ENCODE measurements at places on chromosomes 5 and 9.

DNA sequence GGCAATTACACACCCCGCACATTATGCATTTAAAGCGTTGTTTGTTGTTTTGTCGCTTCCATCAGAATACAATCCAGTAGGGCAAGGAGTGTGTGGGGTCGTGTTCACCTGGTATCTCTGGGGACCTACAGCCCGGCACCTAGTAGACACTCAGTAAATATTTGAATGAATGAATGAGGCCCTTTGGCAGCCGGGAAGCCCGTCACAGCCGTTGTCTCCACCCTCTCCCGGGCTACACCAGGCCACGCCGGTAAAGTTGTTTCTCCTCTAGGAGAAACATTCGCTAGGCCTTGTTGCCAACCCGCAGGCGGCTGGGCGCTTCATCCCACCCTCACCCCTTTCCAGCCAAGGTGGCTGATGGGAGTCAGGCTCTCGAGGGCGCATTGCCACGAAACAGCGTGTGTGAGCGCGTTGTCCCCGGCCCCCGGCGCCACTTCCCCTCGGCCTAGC, 876 bp upstream of the JAK2 start:
- no peak for DNase-seq

DNA sequence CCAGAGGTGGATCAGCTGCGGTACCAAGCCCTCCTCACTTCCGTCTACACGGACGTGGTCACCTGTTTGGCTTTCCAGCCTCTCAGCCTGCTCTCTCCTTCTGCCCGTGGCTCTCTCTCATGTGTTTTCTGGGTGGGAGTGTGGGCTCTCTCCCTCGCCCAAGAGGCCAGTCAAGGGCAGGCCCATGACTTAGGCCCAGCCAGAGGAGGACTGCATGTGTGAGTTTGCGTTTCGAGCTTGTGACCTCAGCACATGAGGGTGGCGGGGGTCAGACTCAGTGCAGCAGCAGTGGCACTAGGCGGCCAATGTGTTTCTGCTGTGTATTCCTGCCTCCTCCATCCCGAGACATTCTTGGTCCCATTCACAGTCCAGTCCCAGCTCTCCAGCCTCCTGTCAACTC, 82.5 kb upstream of the SMIM23 start:
- DNase-seq, result no peak

GRCh38 chr9:131060900-131061630, 35.3 kb upstream of the AIF1L start:
- DNase-seq, result no peak

DNA sequence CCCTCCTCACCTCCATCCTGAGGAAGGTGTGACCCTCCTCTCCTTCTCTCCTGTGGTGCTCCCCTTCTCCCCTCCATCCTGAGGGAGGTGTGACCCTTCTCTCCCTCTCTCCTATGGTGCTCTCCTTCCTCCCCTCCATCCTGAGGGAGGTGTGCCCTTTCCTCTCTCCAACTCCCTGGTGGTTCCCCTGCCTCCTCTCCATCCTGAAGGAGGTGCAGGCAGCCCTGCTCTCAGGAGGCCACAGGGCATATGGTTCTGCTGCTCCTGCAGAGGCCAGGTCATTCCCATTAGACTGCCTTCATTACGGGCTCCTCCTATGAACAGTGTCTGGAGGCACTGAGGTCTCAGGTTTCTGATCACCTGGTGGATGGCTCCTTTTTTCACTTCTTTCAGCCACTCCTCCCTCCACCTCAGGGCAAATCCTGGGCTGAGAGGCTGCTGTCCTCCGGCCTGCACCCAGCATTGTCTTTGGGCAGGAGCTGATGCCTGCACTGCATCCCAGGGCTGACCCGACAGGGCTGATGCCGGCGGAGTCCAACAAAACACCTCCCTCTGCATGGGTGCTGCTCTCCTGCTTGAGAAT, 197.1 kb downstream of the MED10 start:
- DNase-seq, result no peak

GRCh38 chr5:56735849-56736641, 79.3 kb upstream of the MAP3K1 start:
- DNase-seq, result peak; percentile 76

- no peak for DNase-seq
Observed at GRCh38 chr5:24571302-24571701, 73.5 kb downstream of the CDH10 start.

- DNase-seq, result no peak
Observed at GRCh38 chr9:35726931-35727330, 5.1 kb downstream of the TLN1 start.

DNA sequence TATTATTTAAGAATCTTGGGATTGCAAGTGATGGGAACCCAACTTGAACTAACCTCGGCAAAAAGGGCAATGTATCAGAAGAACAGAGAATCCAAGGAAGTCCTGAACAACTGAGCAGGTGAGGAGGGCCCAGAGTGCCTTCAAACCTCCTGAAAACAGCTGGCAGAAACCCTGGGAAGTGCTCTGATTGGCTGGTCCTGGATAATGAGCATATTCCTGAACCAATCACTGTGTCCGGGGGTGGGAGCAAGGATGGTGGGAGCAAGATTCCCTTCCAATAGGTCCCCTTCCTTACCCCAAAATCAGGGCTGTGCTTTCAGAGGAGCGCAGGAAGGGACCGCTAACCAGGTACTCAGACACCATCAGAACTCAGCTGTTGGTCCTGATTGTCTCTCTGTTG, 31.9 kb upstream of the TBC1D2 start:
- DNase-seq, result no peak

DNA sequence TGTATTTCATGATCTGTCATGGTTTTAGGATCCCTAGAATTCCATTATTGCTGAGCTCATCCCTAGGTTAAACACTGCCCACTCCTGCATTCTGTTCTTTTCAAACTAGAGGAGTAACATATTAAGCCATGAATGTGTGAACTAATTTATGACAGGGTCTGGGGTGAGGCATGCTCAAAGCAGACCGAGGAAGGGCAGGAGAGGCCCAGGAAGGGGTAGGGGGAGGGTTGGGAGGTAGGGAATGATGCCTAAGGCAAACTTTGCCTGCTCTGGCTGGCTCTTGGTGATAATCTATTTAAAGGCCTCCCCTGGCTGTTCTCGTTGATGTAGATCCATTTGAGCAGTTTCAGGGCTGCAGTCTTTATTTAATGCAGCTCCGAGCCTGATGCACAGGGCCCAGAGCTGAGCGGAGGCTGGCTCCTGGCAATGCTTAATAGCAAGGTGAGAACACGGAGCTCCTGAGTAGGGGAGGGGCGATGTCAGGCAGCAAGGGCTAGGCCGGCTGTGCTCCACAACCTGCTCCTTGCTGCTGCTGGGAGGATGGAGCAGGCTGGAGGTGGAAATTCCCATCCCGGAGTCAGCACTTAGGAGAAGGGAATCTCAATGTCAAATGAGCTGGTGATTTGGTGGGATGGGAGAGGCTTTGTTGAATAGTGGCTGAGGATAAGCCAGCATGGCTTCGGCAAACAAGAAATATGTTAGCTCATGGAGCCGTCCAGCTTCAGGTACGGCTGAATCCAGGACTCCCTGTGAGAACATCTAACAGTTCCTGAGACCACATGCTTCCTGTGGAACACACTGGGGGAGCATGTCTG, 73.2 kb upstream of the UNC5A start:
- no peak for DNase-seq

- DNase-seq, result no peak
Observed at GRCh38 chr9:14883310-14883944, 26.8 kb downstream of the FREM1 start.

- DNase-seq, result peak; percentile 53
Observed at GRCh38 chr9:99000476-99001395, 57.0 kb downstream of the COL15A1 start.

GRCh38 chr9:137311171-137311985, 9.3 kb upstream of the NRARP start:
- peak; percentile 81 for DNase-seq

DNA sequence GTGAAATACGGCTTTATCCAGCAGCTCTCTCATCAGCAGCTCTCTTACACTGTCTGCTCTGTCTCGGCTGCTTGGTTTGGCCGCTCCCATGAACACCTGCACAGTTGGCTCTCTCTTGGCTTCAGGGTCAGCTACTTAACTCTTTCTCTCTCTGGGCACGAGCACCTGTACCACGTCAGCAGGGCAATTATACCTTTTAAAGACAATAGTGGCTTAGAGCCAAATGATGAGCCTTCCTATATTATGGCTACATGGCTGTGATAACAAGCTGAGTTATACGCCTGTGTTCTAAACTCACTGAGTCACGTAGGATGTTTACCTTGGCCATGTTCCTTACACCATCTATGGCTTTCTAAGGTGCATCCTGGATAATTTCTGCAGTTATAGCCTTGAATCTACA, 69.2 kb upstream of the CTNND2 start:
- no peak for DNase-seq

DNA sequence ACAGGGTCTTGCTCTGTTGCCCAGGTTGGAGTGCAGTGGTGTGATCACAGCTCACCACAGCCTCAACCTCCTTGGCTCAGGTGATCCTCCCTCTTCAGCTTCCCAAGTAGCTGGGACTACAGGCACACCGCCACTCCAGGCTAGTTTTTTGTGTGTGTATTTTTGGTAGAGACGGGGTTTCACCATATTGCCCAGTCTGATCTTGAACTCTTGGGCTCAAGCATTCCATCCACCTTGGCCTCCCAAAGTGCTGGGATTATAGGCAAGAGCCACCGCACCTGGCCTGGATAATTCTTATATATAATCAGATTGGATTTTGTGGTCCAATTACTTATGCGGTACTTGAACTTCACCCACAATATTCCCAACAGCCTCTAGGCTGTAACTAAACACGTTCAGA, 19.8 kb downstream of the CCDC69 start:
- no peak for DNase-seq

GRCh38 chr9:21833090-21833801, 30.8 kb downstream of the MTAP start:
- peak; percentile 20 for DNase-seq

DNA sequence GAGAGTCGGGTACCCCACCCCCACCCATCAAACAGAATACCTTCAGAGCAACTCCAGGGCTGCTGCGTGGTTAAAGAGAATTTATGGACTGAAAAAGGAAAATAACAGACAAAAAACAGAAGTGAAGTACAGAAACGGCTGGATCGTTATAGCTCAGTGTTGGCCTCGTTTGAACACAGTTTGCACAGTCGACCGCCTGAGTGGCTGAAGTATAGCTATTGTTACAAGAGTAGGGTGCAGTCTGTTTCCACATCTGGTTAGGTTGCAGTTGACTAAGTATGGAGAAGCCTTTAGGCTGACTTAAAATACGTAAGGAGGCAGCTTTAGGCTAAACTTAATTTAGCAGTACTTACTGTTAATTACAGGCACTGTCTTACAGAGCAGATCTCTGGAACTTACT, 121.2 kb downstream of the GCNT1 start:
- DNase-seq, result no peak

- DNase-seq, result no peak
Observed at GRCh38 chr5:146238973-146239372, 35.6 kb downstream of the RBM27 start.

DNA sequence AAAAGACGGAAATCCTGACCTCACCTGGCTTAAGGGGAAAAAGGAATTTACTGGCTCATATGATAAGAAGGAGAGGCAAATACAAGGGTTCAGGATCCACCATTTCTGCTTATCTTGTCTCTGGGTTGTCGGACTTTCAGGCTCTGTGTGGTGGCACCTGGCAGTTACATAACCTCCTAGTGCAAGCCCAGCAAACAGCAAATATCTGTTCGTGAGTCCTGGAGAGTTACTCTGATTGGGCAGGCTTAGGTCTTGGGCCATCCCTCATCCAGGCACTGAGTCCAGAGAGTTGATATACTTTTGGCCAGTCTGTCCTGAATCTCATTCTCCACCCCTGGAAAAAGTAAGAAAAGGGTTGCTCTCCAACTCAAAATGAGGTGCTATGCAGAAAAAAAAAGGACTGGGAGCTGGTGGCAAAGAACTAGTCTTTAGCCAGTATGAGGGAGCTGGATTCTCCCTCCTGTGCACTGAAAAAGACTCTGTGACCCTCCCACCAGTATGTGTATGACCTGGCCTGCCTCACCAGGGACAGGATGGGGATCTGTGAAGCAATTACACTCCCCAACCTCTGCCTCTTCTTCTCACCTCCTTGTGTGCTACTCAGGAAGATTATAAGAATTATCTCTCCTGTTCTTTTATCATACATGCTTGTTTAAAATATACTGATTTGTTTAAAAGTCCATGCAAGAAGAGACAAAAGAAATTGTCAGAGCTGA, 282.9 kb downstream of the ARHGAP26 start:
- DNase-seq, result peak; percentile 80

DNA sequence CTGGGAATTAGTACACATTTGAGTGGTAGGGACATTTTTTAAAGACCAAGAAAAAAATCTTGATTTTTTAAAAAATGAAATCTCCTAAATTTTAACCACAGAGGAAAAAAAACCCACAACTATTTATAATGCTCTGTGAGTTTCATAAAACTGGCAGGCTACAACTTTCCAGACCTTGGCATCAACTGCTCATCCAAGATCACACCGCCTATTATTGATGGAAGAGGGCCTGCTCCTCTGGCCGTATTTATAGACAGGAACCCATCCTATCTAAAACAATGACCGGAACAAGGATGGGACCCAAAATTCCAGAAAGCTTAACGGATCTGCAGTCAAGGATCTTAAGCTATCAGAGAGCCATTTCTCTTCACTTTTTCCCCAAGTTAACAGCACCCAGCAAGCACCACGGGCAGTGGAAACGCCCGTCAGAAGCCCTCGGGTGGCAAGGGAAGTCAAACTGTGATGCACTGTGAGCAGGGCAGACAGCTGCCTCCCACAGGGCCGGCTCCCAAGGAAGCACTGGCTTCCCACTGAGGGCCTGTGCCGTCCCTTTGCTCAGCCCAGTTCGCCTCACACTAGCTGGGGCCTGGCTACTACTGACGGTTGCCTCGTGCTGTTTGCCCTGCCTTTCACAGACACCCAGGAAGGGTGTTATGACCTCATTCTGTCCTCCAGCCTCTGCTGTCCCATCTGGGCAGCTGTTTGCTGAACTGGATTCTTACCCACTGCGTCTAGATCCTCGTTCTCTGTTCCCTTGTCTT, 62.8 kb downstream of the CDC14B start:
- no peak for DNase-seq

- no peak for DNase-seq
Observed at GRCh38 chr5:68298479-68298878, 82.9 kb downstream of the PIK3R1 start.

Data from RPMI8226 (cell line).